ENCODE measurements at places on chromosomes 16 and 17. TPM values are rescaled to one million over a fixed set of nuclear protein-coding genes. Genes with fewer than 3 reads are reported as not detected.

The HSD17B2 gene
- total RNA-seq = 1.8 TPM

The MYH1 gene
- total RNA-seq = 0.09 TPM

The GOSR1 gene
- total RNA-seq = 50.7 TPM

The TMED6 gene
- 0.30 TPM for total RNA-seq

The CDC6 gene
- 2.1 TPM for total RNA-seq

The RAB26 gene
- 3.0 TPM for total RNA-seq

The AMFR gene
- 191 TPM for total RNA-seq

The ABCC11 gene
- not detected for total RNA-seq

The CCDC154 gene
- total RNA-seq = 0.30 TPM

The SULT1A4 gene
- total RNA-seq = not detected

The KRT32 gene
- total RNA-seq = not detected

The PIK3R5 gene
- not detected for total RNA-seq

The ABAT gene
- total RNA-seq = 5.8 TPM

The SP2 gene
- 1.4 TPM for total RNA-seq

The CCL16 gene
- not detected for total RNA-seq

The CRHR1 gene
- total RNA-seq = not detected

The SGF29 gene
- 4.9 TPM for total RNA-seq
